Stimulated activated CD8-positive, alpha-beta memory T cell treated with anti-CD3 and anti-CD28 coated beads, Interleukin-15, amount 100 ng/mL, for 24 hours (primary cell): ENCODE measurements at places on chromosomes 2 and 18.

DNA sequence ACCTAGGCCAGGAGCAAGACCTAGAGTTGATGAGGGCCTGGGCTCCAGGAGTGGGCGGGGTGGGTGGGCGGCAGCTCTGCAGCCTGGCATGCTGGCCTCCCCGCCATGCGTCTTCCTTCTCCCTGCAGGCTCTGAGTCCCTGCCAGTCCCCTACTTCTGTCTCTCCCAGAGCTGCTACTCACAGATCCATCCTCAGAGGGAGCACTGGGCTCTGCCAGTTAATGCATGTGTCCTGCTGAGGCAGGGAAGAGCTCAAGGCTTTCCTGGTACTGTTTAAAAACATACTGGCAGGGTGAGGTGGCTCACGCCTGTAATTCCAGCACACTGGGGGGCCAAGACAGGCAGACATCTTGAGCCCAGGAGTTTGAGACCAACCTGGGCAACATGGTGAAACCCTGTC lies 38.7 kb upstream of the EDAR start:
- DNase-seq = no peak

DNA sequence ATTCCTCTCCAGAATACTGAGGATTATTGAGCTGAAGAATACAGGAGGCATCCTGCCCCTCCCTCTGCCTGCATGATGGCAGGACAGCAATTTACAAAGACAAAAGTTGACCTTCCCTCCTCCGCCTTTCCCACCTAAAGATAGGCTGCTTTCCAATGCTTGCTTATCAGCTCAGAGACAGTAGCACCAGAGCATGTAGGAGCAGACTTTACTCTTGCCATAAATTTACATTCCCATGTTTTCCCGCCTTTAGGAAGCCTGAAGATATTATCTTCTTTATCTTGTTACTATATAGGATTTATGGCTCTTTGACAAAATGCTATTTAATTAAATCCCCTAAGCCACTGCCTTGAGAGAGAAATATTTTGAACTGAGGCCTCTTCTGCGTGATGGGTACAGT lies 135.6 kb upstream of the HNMT start:
- no peak for DNase-seq

DNA sequence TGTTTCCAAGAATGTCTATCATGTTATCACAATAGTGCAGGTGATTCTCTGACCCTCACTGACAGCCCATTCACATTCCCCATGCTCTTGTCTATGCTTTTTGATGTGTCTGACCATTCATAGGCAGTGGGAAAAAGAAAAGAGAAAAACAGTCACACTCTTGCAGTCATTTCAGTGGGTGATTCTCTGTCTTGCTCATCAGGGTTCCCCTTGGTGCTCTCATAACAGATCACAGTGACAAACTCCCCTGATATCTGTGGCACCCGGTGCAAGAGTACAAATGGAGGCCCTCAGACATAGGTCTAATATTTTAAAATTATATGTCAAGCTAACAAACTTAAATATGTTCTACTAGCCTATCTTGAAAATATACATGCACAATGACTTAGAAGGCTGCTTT lies 72.7 kb upstream of the PPP1CB start:
- no peak for DNase-seq

- DNase-seq = no peak
Observed at GRCh38 chr2:188819792-188820191, 154.4 kb upstream of the COL3A1 start.

- DNase-seq = no peak
Observed at GRCh38 chr2:178025551-178026185, 46.9 kb downstream of the PDE11A start.

GRCh38 chr2:204860274-204860673 lies 315.0 kb downstream of the PARD3B start:
- no peak for DNase-seq

GRCh38 chr2:134140251-134140661 lies 113.6 kb upstream of the MGAT5 start:
- DNase-seq = no peak

DNA sequence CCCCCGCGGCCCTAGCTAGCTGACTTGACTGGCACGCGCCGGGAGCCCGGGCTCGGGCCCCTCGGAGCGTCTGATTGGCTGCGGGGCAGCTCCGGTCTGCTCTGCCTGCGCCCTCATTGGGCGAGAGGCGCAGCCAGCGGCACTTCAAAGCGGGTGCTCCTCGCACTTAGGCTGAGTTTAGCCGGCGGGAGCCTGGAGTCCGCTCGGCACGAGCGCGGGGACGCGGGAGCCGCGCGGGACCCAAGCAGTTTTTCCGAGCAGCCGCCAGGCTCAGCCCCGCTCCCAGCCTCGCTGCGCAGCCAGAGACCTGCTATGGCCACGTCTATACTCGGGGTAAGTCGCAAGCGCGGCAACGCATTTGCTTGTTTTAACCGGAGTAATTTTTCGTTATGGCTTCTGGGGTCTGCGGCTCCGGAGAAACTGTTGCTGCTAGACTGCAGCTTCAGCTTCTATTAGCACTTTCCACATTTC lies at the start of gene SP9:
Gene SP9, plus strand, starts transcription at position 174 of the 471 bp plus-strand sequence. Its CDS starts 139 bp downstream, at position 313.
- DNase-seq = no peak

- DNase-seq = no peak
Observed at GRCh38 chr2:38095079-38095995, 19.4 kb upstream of the CYP1B1 start.

DNA sequence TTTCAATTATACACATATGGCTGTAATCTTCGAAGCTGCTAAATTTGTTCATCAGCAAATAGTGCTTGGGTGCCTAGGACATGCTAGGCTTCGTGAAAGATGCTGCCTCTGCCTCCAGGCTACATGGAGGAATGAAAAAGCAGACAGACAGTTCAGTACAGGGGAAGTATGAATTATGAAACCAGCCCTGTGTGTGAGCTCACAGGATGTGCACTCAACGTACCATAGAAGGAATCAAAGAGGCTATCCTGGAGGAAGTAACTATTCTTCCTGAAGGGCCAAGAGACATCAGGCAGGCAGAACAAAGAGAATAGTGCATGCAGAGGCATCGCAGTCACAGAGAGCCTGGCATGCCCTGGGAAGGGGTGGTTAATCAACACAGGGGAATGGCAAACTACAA lies 61.4 kb downstream of the DYM start:
- no peak for DNase-seq

DNA sequence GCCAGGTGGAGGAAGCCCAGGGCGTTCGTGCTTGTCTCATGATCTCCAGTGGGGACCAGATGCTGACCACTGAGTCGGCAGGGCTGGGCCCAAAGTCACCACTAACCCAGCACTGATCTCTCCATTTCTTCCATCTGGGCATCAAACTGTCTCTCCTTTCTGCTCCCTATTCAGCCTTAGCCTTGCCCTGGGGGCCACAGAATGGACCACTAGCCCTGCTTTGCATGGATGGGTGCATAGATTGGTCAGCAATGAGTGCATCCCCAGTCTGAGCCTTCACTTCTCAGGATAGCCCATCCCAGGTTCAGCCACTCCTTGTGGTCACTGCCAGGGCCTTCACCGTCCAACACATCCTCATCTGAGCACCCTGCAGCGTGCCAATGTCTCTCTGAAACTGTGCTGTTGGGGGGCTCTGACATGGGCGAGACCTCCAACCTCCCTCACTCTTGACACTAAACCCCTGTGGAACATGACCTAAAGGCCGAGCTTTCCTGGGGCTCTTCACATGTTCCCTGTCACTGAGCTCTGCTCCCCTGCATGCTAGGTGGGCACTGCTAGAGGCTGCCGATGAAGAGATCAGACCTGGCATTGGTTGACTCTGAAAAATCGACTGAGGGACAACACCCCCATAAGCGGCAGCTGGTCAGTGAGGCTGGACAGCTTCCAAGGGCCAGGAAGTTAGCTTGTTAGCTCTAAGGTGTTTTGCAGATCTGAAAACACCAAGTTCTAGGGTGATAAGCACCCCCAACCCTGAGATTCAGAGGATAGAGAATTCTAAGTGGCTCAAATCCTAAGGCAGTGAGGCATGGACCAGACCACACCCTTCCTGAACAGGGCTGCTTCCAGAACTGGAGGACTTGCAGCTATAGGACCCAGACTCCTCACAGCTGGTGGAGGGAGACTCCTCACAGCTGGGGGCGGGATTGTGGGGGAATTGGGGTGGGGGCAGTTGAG lies 61.7 kb downstream of the HS1BP3 start:
- DNase-seq = no peak

DNA sequence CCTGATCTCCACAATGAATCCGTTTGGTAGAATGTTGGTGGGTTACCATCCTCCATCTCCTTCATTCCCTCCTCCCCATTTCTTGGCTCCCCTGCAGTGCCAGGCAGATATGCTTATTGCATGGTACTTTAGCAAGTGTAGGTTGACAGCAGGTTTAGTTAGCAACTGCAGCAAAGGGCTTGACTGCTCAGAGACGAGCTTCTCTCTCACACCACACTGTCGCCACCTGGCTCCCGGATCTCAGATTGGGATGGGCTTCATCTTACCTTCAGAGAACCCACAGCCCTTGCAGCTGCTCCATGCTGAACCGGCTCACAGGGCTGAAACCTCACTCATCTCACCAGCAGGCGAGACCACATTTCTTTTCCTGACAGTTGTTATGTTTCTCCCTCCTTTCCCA lies 88.8 kb downstream of the VWA3B start:
- no peak for DNase-seq

DNA sequence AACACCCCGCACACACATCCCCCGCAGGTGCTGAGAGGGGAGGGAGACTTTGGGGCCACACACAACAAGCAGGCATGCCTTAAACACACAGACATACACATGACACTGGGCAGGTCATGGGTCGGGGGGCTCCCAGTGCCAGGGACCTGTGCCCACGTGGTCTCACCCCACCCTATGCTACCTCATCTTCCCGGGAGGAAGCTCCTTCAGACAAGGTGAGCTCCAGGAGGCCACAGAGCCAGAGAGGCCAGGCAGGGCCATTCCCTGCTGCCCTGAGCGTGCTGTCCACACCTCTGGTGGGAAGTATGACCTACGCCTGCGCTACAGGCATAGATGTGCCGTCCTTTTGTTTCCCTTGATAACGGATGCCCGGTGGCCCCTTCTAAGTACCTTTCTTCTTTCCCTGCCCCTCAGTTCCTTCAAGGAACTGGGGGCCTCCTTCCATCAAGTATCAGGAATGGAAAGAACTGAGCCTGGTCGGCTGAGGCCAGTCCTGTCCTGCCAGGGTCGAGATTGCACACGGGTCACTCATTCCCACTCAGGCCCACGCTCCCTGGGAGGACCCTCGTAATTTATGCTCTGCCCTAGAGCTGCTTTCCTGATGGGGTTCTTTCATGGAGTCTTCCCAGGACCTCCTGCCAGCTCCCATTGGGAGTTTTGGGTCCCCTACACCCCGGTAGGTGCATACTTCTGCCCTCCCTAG lies 4.7 kb downstream of the TEKT4 start:
- no peak for DNase-seq

DNA sequence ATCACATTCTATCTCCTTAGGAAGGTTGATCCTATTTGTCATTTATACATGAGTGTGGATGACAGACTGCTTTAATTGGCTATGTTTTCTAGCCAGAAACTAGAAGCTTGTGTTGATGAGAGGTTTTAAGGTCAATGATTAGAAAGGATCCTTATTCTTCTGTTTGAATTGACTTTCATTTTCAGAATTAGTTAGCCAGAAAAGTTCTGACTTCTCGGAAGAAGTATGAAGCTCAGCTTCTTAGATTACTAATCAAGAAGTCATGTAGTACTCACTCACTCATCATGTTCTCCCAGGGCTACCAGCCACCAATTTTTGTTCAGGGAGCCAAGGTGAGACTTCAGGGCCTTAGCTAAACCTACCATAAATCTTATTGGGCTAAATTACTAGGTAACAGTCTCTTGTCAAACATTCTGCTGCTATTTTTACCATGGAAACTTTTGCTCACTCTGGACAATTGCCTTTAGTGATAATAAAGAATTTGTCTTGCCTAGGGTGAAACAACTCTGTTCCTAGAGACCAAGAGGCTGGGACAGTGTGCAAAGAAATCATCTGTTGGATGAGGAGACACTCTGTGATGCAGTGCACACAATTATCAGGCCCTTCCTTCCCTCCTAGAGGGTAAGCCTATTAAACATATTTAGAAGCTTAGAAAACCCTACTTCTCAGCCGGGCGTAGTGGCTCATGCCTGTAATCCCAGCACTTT lies 111.6 kb upstream of the DNMT3A start:
- DNase-seq = no peak

DNA sequence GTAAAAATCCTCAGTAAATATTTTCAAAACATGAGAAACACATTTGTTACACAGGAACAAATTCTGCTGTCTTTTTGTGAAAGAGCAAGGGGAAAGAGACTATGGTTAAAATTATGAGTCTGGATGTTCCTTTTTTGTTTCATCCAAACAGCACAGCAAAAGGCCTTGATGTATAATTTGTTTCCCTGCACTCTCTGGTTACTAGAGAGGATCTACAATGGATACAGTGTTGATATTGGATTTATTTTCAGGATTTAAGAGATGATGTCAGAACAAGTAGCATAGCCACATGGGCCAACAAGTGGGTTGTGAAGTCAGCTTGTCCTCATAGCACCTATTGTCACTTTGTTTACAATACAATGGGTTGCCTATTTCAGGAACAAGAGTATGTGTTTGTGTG lies 11.3 kb upstream of the ERBB4 start:
- no peak for DNase-seq

DNA sequence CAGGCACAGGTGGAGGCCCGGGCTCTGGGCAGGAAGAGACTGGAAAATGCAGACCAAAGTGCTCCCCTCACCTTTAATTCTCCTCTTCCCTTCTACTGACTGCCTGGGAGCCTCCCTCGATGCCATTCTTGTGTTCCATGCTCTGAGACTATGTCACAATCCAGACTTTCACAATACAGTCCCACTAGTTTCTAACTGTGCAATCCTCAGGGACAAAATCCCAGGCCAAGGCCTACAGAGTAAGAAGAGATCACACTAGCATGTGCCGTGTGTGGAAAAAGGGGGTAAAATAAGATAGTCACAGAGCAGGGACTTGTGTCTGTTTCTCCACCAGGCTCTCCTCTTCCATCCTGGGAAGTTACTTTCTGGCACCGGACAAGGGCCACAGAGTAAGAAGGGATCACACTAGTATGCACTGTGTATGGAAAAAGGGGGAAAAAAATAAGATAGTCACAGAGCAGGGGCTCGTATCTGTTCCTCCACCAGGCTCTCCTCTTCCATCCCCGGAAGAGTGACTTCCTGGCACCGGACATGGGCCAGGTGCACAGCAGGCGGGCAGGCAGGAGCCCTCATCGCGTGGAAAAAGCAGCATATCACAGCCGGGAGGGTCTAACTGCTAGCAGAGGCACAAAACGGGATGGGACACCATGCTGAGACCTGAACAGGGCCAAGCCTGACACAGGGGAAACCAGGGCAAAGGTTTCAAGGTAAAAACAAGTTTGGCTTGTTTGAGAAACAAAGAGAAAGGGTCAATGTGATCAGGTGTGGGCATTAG lies 9.6 kb downstream of the CYB5A start:
- no peak for DNase-seq

GRCh38 chr2:132953771-132954170 lies 283.8 kb upstream of the LYPD1 start:
- DNase-seq = no peak

- DNase-seq = no peak
Observed at GRCh38 chr2:237016121-237016915, 69.4 kb upstream of the COPS8 start.

DNA sequence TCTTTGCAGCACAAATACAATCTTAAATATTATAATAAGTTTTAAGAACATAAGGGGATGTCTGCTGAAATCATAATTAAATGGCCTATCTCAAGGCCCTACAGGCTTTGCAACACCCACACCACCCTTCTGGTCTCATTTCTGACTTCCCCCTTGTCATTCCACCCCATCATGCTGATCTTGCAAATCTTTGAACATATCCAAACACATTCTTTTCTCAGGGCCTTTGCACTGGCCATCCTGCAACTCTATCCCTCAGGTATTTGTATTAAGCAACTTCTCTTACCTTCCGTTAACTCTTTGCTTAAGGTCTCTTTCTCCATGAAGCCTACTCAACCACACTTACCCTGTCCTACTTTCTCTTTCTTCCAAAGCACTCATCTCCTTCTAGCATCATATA lies 51.8 kb upstream of the CCDC150 start:
- no peak for DNase-seq
